ENCODE measurements at places on chromosomes 7 and 10. TPM values are rescaled to one million over a fixed set of nuclear protein-coding genes. Genes with fewer than 3 reads are reported as not detected.

The CUZD1 gene
- total RNA-seq, result 0.15 TPM

The CALHM1 gene
- total RNA-seq, result not detected

The UTF1 gene
- not detected for total RNA-seq

The PARP12 gene
- 51.6 TPM for total RNA-seq

The AEBP1 gene
- total RNA-seq, result 33.0 TPM

The PLA2G12B gene
- not detected for total RNA-seq

The COL26A1 gene
- total RNA-seq, result not detected

The AZGP1 gene
- total RNA-seq, result 4.0 TPM

The PCLO gene
- total RNA-seq, result under 0.01 TPM

The CAV1 gene
- total RNA-seq, result 122 TPM

The STMP1 gene
- 17.1 TPM for total RNA-seq

The NAT16 gene
- not detected for total RNA-seq

The ABCB4 gene
- total RNA-seq, result 4.7 TPM

The LRIT1 gene
- not detected for total RNA-seq

The FKBP6 gene
- not detected for total RNA-seq

The GIMAP1 gene
- not detected for total RNA-seq

The SLC18A2 gene
- not detected for total RNA-seq

The FAM221A gene
- 7.6 TPM for total RNA-seq

The WAC gene
- total RNA-seq, result 105 TPM

The CFAP70 gene
- 0.77 TPM for total RNA-seq

The INSYN2A gene
- total RNA-seq, result not detected

The GPR85 gene
- 7.0 TPM for total RNA-seq

The DLX6 gene
- not detected for total RNA-seq

The HELLS gene
- total RNA-seq, result 51.1 TPM

The TBX20 gene
- total RNA-seq, result not detected

The EPHA1 gene
- not detected for total RNA-seq

The EBLN1 gene
- total RNA-seq, result not detected

The LRRC4 gene
- total RNA-seq, result 0.62 TPM

The NUTM2A gene
- 0.33 TPM for total RNA-seq

The CPED1 gene
- 1.1 TPM for total RNA-seq

The EGR2 gene
- total RNA-seq, result 0.34 TPM

The PTPN12 gene
- 48.6 TPM for total RNA-seq

The MNX1 gene
- not detected for total RNA-seq
